Endothelial cell (in vitro differentiated cells): ENCODE measurements at places on chromosomes 1 and 21.
A peak's percentile ranks its signal among the peaks of the same experiment; 100 is the strongest.

DNA sequence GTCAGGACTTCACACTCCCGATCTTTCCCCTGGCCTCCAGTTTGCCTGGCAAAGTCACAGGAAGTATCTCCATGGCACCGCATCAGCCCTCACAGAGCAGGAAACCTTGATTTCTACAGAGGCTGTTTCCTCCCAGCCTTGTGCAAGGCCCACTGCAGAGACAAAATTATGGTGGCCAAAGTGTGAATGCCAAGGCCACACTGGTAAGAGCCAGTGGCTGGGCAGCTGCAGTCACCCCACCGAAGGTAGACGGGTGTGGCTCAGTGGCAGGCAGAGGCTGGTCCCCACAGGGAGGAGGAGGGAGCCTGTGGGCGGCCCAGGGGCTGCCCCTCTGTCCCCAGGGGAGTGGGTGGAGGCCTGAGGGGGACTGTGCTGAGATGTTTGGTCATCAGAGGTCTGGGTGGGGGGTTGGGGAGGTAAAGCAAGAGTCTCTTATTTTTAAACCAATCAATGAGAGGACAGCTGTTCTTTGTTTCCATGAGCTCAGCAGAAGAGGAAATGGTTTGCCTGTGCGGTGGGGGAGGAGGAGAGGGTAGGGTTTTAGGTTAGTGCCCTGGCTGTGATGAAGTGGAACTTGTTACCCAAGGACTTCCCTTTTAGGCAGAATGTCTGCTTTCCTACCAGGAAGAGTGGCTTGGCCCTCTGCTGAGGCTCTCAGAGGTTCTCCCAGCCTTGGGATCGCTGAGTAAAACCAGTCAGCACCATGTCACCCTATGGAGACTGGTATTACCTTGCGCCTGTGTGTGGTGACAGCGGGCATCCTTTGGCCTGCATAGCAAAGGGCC, 18.0 kb upstream of the BTG2 start:
- DNase-seq: peak; percentile 46

DNA sequence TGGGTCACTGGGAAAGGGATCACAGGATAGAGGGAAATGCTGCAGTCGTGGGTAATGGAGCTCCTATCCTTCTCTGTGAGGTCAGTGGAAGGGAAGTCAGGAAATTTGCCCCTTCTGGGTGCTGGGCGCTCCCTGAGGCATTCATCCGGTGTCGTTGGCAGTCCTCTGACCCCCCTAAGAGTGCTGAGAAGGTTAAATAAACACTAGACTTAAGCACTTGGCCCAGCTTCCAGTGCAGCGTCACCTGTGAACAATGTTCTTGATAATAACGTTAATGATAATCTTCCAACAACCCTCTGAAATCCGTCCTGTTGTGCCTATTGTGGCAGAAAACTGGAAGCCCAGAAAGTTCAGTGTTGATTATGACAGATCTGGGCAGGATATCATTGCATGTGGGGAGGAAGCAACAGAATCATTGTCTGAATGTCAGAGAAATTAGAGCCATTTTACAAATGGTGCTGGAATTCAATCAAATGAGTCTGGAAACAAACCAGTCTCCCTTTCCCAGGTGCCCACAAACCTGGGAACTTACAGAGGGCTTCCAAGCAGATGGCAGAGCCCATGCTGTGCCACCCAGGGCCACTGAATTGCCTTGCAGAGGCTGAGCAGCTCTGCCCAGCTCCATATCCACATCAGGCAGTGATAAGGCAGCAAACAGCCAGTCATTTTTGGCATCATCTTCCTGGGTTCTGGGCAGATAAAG, 216.8 kb downstream of the KAZN start:
- no peak for DNase-seq

- DNase-seq: no peak
These were observed 38.9 kb downstream of the SYT2 start for GRCh38 chr1:202671399-202671798.

GRCh38 chr1:30599721-30600120, 123.7 kb downstream of the MATN1 start:
- DNase-seq: no peak

GRCh38 chr21:36472377-36472776, 7.5 kb downstream of the CLDN14 start:
- no peak for DNase-seq

DNA sequence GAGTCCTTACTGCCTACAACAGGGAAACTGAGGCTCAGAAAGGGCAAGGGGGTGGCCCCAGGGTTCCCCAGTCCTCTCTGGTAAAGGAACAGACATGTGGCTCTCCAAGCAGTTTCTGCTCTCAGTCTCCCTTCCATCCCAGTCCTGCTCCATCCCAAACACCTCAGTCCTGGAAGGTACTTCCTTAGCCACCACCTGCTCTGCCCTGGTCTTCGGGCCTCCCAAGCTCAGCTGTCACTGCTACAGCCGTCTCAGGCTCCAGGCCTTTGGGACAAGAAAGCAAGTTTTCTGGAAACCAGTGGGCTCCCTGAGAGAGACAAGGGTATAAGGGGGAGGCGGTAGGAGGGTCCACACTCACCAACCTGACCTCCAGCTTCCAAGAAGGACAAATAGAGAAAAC, 23.1 kb upstream of the ADGRB2 start:
- DNase-seq: no peak

DNA sequence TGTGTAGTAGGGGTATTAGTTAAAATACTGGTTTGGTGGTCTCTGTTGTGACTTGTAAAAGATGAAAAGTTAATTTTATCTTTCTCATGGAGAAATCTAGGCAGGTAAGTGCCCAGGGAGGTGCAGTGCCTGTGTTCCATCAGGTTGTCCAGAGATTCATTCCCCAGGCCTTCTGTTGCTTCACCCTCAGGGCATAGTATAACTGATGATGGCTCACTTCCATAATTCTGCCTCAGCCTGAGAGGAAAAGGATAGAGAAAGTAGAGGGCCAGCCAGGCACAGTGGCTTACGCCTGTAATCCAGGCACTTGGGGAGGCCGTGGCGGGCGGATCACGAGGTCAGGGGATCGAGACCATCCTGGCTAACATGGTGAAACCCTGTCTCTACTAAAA, 153.9 kb downstream of the FMN2 start:
- DNase-seq: no peak

GRCh38 chr1:41955461-41956159, 36.9 kb upstream of the HIVEP3 start:
- peak; percentile 9 for DNase-seq

DNA sequence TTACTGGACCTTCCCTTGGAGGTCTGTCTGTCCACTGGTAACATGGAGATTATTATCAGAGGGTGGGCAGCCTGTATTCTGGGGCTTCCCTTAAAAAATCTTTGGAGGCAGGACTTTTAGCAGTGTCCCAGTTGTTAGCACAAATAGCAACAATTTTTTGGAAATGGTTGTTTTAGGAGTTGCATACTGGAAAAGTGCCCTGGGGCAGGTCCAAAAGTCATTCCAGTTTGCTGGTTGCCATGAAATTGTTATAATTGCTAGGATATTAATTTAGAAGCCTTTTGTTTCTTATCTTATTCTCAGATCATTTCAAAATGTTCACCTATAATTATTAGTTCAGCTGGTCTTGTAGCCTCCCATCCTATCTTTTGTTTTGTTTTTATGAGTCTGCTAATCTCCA, 71.0 kb downstream of the PTGS2 start:
- DNase-seq: no peak

DNA sequence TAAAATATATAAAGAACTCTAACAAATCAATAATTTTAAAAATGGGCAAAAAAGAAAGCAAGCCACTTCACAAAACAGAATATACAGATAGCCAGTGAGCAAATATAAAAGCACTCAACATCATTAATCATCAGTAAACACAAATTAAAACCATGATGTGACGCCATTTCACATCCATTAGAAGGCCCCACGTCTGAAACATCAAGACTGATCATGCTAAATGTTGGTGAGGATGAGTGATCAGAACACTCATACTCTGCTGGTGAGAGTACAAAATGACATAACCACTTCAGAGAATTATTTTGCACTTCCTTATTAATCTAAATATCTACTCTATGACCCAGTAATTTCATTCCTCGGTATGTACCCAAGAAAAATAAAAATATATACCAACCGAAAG, 512.2 kb upstream of the NR5A2 start:
- DNase-seq: no peak

- DNase-seq: no peak
These were observed 69.0 kb downstream of the DHRS3 start for GRCh38 chr1:12548973-12549459.

GRCh38 chr1:167288390-167289074, 67.8 kb downstream of the POU2F1 start:
- no peak for DNase-seq

DNA sequence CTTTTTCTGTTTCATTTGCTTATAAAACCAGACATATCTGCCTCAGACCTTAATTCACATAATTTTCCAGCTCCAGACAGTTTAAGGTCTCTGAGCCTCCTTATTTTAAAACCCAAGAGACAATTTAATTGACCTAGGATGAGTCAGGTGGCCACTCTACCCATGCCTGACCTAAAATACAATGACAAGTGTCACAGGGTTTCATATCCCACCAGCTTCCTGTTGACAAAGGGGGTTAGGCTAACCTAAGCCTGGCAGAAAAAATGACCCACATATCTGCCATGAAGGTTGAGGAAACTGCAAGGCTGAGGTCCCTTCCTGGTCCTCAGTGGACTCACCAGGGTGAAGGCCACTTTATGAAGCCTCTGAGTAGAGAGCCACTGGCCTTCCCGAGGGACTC, 52.3 kb downstream of the OPTC start:
- no peak for DNase-seq

GRCh38 chr1:201503397-201504176, 3.3 kb downstream of the CSRP1 start:
- no peak for DNase-seq

DNA sequence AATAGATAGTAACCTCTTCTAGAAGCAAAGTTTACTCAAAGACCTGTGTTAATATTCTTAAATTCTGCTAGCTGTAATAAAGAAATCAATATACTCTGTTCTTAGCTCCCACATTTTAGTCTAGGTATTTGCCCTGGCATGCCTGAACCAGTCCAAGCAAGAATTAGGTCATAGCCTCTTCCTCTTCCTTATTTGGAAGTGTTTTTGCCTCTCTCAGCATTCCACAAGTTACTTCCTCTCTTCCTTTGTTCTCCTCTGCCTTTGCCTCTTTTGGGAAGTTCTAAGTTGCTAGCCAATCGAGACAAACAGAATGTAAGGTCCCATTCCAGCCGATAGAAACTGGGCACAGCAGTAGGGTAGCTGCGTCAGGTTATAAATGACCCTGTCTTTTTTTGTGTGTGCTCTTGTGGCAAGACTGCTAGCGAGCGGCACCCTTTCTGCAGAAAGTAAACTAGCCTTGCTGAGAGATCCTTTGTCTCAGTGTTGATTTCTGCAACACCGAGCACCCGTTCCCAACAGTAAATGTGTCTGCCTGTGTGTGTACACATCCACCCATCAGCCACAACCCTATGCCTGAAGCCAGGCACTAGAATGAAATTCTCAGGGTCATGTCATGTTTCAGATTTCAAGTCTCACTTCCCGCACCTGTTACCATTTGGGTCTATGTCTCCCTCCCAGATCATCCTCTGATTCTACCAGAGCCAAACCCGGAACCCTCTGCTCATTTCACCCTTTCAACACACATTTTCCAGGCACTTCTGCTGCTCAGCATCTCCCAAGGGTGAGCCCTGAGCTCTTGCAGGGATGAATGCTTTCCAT, 37.5 kb downstream of the LRRC3 start:
- no peak for DNase-seq

DNA sequence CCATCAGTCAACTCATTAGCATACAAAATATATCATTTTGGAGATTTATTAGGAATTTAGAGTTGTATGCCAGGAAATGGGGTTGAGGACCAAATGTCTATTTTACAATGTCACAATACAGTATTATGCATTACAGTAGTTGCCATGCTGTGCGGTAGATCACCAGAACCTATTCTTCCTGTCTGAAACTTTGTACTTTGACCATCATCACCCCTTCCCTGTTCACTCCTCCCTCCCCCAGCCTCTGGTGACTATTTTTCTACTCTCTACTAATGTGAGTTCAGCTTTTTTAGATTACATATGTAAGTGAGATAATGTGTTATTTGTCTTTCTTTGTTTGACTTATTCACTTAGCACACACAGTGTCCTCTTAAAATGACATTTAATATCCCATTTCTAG, 50.8 kb downstream of the PTBP2 start:
- no peak for DNase-seq
